ENCODE measurements at places on chromosomes 2 and 18.

GRCh38 chr2:105090091-105090490 is 52.2 kb downstream of the MRPS9 start:
- DNase-seq, result no peak

DNA sequence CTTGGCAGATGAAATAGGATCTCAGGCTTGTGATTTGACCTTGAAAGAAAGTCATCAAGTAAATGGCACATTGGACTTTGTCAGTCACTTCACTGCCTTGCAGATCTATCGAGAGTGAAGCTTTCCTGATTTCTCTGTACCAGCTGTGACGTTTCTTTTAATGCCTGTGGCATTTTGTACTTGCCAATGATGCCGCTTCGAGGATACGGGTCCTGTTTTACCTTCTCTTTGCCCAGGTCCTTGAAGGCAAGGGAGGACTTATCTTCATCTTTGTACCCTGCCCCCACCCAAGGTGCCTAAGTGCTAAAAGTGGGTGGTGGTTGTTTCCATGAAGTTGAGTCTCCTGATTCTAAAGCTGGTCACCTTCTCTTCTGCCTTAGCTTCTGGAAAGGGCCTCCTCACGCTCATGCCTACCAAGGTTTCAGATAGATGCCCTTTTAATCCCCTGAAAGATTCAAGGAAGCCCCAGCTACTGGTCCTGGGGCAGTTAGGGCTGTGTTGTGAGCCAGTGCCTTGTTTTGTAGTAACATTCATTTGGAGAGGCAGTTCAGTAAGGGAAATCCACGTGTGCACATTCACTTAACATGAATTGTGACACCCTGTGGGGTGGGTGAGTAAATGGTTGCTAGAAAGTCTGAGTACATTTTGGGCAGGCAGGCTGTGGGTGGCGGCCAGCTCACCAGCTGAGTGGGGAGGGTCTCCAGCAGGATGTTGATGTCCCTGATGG is 6.1 kb downstream of the LBH start:
- no peak for DNase-seq

- no peak for DNase-seq
Observed at GRCh38 chr18:36537289-36537688, 239.8 kb downstream of the FHOD3 start.

GRCh38 chr2:75587954-75588587 is 27.3 kb upstream of the EVA1A start:
- no peak for DNase-seq

DNA sequence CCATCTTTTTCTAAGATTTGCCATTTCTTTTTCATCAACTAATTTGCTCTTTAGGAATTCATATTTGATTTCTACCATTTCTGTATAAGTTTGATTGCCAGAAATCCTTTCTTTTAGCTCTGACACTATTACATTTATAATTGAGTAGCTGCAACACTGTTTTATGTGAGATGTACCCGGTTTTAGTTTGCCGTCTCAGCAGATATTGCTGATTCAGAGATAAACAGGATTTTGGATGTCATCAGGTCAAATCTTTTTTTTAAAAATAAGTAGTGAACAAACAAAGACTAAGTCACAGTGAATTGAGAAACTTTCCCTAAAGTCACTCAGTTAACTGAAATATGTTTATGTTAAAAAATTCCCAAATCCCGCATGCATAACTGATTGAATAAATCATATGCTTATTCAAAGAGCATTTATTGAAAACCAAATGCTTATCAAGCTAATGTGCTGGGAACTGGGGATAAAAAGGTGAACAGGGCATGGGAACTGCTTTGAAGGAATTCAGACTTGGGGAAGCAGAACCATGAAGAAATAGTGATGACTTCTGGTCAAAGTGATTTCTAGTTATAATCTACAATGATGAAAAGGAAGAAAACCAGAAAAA is 19.5 kb upstream of the CCDC102B start:
- no peak for DNase-seq

DNA sequence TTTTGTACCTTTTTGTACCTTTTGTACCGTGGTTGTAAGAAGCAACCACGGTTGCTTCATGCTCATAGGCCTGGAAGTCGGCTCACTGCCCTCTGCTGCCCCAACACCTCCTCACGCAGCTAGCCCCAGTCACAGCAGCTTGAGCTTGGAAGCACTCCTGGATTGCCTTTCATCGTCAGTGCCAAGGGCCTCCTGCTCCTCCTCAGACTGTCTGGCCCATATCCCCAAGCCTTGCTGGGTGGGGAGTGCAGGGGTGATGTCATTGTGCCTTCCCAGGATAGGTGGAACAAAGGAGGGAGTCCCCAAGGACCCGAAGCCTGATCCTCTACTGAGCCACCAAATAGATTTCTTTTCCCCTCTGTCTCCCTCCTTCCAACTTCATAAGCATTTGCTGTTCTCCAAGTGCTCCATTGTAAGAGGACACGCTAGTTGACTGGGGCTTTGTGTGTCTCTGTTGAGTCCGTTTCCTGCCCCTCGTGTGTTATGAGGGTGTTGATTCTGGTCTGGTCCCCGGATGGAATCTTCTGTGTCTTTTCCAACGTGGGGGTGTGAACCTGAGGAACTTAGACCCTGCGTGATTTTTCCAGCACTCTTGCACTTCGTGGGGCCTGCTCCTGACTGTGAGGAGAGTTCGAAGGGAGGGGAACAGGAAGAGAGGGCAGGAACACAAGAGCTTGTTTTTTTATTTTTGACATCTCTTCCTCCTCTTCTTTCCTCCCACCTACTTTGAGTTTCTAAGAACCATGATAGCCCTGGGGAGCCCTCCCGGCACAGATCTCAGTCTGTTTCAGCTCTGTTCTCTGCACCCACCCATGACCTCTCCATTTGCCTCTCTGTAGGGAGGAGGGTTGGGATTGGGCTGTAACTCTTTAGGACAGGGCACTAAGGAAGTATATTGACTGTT is 127.2 kb upstream of the EML6 start:
- DNase-seq, result no peak

GRCh38 chr18:79413901-79414300 is 18.2 kb downstream of the NFATC1 start:
- no peak for DNase-seq

DNA sequence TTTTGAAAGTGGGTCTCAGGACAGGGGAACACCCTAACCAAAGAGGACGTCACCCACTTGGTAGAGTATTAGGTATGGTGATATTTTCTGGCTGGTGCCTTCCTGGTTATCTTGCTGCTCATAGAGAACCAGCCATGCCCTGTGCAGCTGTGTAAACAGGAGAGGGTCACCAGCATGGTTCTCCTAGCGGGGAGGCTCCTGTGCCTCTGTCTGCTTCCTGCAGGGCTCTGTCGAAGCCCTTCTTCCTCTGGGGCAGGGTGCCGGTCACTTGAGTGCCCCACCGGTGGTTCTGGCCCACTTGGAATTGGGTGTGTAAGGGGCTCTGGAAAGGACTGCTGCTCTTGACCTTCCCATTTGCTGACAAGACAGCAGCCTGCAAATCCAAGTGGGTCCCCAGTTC is 131.6 kb upstream of the MSH6 start:
- DNase-seq, result no peak

DNA sequence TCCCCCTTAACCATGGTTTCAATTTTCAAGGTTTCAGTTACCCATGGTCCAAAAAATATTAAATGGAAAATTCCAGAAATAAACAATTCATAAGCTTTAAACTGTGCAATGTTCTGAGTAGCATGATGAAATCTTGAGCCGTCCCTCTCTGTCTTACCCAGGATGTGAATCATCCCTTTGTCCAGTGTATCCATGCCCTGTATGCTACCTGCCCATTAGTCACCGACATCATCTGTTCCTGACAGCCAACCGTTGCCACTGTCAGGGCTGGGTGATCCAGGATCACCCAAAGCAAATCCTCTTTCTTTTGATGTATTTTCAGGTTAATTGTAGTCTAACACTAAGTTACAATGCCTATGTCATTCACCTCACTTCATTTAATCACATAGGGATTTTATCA is 15.7 kb upstream of the OLA1 start:
- DNase-seq, result no peak

DNA sequence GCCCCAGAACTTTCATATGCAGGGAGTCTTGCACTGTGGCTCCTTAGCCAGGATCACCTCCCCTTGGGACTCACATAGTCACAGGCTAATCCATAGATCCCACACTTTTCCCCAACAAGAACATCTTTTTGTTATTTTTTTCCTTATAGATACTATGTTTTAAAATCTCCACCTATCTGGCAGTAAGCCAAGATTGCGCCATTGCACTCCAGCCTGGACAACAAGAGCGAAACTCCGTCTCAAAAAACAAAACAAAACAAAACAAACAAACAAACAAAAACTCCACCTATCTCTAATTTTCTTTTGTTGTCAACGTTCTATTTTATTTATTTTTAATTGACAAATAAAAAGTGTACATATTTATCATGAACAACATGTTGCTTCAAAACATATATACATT is 141.7 kb downstream of the PDE11A start:
- no peak for DNase-seq

DNA sequence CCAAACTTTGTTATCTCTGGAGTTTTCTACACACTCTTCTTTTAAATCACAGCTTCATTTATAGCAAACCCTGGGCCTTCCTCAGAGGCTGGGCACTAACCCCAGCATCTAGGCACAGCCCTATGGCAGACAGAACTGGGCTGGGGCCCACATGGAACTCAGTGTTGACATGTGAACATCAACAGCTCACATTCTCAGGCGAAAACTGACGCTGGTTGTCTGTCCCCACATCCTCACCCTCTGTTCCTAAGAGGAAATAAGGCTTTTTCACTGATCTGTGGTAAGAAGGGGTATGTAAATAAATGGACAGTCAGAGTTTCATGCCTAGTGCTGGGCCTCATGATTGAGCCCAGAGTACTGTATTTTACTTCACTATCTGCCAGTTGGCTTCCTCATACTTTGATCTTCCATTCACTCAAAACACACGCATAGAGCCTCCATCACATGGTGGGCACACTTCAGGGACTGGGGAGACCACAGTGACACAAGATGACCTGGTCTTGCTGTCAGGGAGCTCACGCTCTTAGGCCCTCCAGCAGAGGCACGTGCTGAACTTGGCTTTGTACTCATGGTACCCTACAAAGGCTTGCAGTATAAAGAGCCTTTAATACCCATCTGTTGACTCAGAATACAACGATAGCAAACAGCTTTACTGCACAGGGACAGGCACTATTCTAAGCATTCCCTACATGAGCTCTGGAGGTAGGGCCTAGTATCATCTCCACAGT is 43.0 kb downstream of the EFEMP1 start:
- no peak for DNase-seq

DNA sequence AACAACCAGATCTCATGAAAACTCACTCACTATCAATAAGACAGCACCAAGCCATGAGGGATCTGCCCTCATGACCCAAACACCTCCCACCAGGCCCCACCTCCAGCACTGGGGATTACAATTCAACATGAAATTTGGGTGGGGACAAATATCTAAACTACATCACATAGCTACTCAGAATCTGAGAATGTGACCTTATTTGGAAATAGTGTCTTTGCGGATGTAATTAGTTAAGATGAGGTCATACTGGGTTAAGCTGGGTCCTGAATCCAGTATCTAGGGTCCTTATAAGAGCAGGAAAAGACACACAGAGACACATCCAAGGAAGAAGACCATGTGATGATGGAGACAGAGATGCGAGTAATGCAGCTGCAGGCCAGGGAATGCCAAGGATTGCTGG is 27.5 kb upstream of the REEP1 start:
- no peak for DNase-seq

DNA sequence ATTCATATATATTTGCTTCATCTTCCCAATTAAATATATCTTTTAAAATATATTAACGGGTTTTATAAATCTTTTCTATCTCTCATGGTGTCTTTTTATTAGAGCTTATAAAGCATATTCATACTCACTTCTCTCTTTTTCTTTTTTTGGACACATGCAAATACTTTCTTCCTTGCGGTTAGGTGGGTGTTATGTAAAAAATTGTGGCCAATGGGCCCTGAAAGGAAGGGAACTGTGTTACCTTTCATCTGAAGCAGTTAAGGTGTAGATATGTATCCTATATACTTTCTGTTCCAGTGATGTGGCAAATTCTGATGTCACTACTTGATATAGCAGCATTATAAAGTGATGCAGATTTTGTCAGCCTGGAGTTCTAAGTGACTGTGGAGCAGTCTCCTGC is 714.5 kb downstream of the PLCL1 start:
- DNase-seq, result no peak

DNA sequence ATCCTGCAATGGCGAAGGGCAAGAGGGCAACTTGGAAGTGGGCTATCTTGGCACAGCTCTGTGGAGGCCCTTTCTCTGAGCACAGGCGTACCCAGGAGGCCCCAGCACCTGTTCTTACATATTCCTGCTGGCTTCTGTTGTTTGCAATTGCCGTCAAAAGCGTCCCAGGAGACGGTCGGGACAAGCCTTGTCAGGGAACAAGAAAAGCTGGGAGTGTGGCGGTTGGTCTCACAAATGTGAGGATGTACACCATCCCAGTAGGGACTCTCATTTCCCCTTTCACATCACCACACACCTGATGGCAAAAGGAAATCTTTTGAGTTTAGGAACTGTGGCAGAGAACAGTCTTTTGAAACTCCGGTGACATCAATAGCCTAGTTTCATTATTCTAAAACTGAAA is 94.7 kb upstream of the EFEMP1 start:
- DNase-seq, result no peak

GRCh38 chr18:6221602-6222014 is 193.1 kb downstream of the L3MBTL4 start:
- DNase-seq, result no peak

- DNase-seq, result no peak
Observed at GRCh38 chr2:44944102-44944951, 2.8 kb downstream of the SIX3 start.

GRCh38 chr18:77207540-77207939 is 42.1 kb upstream of the GALR1 start:
- DNase-seq, result peak; percentile 25

GRCh38 chr18:43031169-43031568 is 84.3 kb downstream of the RIT2 start:
- DNase-seq, result no peak

DNA sequence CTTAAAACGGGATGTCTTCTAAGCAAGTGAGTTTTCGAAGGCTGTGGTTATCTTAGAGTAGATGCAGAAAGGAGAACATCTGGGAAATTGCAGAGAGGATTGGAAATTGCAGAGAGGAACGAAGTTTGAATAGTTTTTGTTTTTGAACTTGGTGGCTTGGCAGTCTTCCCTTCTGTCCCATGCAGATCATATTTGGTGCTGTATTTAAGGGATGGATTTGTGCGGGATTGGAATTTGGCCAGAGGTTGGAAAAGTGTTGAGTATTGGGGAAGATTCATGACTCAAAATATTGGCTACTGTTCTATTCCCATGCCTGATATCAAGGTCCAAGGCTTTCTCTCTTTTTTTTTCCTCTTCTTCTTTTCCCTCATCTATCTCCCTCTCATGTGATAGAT is 18.2 kb downstream of the PTPRM start:
- DNase-seq, result no peak

- DNase-seq, result no peak
Observed at GRCh38 chr2:233247116-233247515, 4.4 kb upstream of the ATG16L1 start.

DNA sequence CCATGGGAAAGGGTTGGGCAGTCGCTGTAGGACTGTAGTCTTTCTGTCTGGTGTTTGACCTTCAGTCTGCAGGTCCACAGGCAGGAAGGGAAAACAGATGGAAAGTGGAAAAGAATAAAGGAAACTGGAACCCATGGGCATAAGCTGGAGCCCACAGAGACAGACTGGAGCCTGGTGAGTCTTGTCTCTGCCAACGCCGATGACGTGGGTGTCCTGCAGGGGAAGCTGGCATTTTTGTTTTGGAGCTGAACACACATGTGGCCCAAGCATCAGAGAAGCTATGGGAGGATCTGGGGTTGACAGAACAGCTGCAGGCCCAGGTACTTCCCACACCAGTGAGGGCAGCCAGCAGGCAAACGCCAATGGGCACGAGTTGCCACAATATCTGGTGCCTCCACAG is 28.2 kb upstream of the SOCS6 start:
- DNase-seq, result no peak

All from stimulated activated CD8-positive, alpha-beta memory T cell treated with anti-CD3 and anti-CD28 coated beads, Interleukin-2, amount 100 ng/mL, for 1 hour (primary cell).